Smooth muscle cell of the brain vasculature (primary cell): ENCODE measurements at places on chromosomes 1 and 21.

DNA sequence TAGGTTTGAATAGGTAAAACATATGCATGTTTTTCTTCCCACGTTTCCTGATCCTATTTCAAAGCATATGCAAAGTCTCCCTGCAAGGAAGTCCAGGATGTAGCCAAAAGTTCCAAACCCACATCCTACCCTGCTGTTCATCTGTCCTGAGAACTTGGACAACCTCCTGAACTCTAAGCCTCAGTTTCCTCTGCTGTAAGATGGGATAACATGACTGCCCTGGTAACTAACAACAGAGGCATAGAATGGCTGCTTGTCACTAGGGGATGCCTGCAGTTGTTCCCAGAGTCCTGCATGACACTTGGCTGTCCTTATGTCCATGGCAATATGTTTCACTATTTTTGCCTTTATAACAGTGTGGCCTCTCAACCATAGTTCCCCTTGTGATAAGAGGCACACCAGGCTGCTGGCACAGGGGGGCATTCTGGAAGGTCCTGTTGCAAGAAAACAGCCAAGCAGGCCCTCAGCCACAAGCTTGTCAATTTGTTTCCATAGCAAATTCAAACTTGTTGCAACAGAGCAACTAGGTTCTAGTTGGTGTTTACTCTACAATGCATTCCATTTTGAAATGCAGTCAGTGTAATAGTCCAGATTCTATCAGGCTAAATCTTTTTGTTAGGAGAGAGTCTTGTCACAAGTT, 1.5 kb upstream of the HDGF start:
- no peak for DNase-seq

DNA sequence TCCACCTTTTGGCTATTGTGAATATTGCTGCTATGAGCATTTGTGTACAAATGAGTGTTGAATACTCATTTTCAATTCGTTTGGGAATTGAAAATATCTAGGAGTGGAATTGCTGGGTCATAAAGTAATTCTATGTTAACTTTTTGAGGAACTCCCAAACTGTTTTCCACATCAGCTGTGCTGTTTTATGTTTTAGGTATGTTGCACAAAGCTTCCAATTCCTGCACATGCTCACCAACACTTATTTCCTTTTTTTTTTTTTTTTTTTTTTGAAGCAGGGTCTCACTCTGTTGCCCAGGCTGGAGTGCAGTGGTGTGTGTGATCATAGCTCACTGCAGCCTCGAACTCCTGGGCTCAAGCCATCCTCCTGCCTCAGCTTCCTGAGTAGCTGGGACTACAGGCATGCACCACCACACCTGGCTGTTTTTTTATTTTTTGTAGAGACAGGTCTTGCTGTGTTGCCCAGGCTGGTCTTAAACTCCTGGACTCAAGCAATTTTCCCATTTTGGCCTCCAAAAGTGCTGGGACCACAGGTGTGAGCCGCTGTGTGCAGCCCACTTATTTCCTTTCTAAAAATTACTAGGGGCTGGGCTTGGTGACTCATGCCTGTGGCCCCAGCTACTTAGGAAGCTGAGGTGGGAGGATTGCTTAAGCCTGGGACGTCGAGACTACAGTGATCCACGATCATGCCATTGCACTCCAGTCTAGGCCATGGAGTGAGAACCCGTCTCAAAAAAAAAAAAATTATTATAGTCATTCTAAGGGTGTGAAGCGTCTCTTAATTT, 33.4 kb downstream of the TMCC2 start:
- DNase-seq: no peak

GRCh38 chr1:182303778-182304177, 87.8 kb downstream of the GLUL start:
- no peak for DNase-seq

- no peak for DNase-seq
Observed at GRCh38 chr1:43067977-43068751, 103.9 kb downstream of the EBNA1BP2 start.

DNA sequence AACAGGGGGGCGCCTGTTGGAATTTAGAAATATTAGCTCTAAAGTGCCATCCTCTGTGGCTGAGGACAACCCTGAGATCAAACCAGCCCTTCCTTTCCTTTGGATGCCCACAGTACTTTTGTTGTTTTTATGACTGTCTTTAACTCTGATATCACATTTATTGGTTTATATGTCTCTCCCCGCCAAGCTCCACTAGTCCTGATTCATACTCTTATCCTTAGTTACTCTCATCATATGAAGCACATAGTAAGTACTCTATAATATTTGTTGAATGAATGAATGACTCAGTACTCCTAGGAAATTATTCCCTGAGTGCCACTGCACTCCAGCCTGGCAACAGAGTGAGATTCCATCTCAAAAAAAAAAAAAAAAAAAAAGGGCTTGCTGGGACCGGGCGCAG, 22.6 kb upstream of the NRDC start:
- DNase-seq: no peak

GRCh38 chr1:101278845-101279244, 42.0 kb downstream of the S1PR1 start:
- DNase-seq: no peak

- DNase-seq: no peak
Observed at GRCh38 chr1:170217517-170218256, 71.9 kb downstream of the NTMT2 start.
